Activated CD4-positive, alpha-beta memory T cell treated with anti-CD3 and anti-CD28 coated beads for 36 hours (primary cell): ENCODE measurements at places on chromosomes 3 and 15. TPM values are rescaled to one million over a fixed set of nuclear protein-coding genes. Genes with fewer than 3 reads are reported as not detected.
A peak's percentile ranks its signal among the peaks of the same experiment; 100 is the strongest.

The CCR3 gene
- total RNA-seq = not detected

The IGSF10 gene
- not detected for total RNA-seq

The LRRIQ4 gene
- 0.14 TPM for total RNA-seq

DNA sequence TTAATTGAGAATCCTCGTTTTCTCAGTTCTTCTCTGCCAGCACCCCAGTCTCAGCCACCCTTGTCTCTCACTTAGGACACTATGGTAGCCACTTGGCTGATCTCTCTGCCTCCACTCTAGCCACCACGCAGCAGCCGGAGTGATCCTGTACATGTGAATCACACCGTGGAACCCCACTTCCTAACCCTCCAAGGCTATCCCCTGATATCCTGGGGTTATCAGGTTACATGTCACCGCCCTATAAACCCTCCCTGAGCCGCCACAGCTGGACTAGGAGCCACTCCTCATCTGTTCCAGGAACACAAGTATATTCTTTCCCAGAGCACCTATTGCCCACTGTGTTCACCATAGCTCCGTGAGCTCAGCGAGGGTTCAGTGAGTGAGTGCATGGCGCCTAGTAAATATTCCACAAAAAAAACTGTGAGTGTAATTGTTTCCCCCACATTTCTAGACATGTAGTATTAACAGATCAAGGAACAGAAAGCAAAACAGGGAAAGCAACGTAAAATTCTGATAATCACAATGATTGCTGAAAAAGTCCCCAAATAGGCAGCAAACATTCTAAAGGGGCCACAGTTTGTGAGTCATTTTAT lies 661 bp upstream of the PARP14 start:
- DNase-seq = peak; percentile 32

DNA sequence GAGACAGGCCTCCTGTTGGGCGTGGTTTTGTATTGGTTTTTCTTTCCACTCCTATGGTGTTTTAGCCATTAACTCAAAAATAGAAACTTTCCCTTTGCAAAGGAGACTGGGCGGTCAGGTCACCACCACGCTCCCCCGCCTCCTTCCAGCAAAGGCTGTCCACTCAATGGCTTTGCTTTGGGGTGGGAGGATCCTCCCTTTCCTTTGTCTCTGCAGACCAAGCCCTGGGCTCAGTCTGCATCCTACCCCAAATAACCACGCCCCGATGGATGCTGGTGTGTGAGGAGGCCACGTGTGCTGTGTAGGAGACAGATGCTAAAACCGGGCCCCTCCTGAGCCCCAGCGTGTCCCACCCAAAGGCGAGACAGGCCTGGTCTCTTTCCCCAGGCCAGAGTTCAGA lies 68.5 kb downstream of the GRIP2 start:
- no peak for DNase-seq

DNA sequence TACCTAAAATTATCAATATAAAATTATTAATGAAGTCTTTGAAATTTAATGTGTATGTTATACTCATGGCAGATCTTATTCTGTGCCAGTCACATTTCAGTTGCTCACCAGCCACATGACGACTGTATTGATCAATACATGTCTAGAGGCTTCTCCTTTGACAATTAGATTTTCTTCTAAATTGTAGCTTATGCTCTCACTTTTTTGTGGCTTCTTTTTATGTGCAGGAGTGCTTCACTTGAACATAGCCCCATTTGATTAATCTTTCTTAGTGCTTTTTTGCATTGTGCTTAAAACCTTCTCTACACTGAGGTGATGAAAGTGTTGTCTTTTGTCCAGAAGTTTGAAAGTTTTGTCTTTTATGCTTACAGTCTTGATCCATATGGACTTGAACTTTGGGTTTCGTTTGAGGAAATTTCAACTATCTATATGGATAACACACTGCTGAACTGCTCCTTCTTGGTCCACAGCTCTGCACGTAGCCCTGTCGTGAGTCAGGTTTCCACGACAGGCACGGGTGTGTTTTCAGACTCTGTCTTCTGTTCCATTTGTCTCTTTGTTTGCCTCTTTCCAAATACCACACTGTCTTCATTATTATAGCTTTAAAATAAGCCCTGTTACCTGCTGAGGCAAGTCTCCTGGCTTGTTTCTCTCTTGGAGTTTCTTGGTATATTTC lies 393.9 kb upstream of the CFAP20DC start:
- DNase-seq = peak; percentile 28

DNA sequence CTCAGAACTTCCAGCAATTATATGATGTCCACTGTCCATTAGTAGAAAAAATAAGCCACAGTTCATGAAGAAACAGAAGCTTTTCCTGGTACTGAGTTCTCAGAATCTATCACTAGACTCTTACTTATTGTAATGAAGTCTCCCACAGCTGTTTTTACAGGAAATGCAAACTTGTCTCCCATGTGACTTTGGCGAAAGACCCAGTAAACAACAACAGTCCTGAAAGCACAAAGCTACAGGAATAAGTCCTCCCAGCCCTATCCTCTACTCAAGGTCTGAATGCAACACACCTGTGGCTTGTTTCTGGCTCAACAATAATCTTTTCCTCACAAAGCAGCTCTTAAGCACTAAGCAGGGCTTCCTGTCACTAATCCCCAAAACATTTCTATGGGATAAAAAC lies 55.9 kb downstream of the EOMES start:
- no peak for DNase-seq

DNA sequence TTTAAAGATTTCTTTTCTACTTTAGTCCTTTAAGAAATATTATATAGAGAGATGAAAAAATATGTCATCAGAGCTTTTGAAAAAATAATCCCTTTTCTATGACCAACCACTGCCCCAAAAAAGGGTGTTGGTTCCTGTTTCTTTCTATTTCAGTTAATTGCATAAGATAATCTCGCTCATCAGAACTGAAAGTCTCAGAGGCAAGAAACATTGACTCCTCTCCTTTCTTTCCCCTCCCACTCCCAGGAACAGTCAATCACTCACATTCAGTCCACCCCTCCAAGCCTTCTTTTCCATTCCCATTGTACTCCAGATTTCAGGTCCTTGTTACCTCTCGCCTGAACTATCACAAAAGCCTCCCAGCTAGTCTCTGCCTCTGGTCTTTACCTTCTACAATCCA lies 153.7 kb upstream of the ABI3BP start:
- DNase-seq = no peak

- DNase-seq = no peak
These were observed 420.2 kb downstream of the SI start for GRCh38 chr3:164658125-164658524.

DNA sequence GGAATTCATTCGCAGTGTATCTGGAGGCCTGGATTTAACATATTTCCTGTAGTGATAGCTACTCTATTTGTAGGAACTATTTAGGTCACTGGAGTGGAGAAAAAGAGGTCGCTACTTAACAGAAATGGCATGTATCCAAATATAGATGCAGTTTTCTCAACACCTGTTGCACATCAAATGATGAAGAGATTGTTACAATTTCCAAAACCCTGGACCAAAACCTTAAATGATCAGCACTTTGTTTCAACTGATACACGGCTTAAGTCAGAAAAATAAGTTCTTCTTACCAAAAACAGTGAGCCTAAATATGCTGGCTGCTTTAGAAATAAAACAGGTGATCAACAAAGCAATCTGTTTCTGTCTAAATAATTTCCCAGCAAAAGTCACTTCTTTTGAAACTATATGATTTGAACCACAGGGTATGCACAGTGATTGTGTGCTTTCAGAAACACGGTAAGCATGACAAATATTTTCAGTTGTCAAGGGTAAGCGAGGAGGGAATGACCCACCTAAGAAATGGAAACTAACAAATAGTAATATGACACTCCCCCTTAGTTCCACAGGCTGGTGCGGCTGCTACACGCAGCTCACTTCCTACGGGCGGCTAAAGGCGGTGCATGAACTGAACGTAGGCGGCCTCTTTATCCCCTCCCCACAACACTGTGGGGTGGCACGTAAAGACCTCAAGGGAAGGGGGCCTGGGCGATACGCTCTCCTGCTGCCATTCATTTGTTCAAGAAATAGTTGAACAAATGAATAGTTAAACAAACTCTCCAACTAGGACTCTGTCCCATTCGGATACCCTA lies 1.1 kb downstream of the EHD4 start:
- peak; percentile 91 for DNase-seq

DNA sequence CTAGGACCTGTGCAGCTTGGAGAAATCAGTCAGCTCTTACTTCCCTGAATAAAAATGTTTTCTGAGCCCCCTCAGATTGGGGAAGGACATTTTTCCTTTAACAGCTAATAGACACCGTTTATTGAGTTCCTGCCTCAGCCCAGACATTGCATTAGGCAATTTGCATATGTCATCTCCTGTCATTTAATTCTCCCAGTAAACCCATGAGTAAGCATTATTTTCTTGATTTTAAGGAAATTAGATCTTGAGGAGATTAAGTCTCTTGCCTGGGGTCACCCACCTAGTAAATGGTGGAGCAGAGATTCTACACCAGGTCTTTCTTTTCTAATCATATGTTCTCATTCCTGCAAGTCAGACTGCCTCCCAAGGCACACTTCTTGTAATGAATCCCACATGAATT lies 78.5 kb upstream of the SCN5A start:
- no peak for DNase-seq

GRCh38 chr3:8557298-8557697 lies 55.7 kb downstream of the LMCD1 start:
- DNase-seq = no peak

DNA sequence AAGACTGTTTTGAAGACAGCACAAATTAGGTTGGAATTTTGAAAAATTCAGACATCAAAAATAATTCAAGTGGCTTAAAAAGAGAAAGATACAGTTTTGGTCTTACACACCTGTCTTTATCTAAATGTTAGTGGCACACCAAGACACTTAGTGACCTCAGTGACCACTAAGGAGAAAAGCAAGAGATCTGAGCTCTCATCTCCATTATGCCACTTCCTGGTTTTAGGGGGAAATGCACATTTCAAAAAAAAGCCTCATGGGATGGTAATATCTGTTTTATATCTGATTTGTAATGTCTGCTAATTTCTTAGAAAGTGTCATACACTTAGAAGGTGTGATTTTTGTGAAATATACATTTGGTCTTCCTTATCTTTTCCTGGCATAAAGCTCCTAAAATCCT lies 16.4 kb downstream of the IL12A start:
- no peak for DNase-seq

DNA sequence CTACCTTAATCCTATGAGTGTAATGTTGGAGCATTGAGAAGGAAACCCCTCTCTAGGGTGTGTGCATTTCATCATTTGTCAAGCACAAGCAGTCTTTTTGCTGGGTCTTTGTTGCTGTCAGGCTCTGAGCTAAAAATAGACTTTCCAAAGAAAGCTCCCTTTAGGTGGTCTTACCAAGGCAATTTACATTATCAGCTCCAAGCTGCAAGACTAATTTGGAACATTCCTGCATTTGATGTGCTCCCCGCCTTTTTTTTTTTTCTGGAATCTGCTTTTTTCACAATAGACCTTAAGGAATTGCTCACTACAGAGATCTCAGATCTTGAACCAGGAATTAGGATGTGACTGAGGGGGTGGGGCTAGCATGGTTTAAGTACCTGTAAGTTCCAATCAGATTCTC lies 60.6 kb upstream of the STAC start:
- no peak for DNase-seq

DNA sequence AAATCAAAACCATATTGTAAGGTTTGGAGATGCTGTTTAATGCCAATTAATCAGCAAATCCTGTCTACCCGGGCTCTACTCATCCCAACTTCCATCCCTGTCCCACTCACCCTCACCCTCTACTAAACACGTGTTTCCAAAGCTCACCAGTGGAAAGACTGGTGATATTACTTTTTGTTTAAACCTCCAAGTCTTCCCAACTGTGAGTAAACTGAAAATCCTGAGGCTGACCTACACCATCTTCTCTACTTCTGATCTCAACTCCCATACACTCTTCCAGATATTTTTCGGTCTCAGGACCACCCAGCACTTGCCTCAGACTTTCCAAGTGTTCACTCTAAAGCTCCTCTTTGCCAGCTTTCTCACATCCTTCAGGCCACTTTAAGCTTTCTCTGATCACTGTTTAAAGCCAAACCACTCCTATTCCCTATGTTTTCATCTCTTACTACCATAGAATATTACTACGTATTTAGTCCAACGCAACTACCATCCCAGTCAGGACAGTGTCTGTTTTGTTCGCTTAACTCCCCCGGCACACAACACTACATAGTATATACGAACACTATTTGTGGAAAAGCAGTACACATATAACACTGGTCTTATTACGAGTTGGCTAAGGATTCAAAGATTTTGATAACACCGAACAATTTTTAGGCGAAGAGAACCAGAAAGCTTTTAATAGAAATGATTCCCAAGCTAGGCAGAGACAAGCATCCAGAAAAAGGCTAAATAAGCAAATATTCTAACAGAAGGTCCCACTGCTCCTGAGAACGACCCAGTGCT lies 684 bp downstream of the RPL4 start:
- DNase-seq = no peak

DNA sequence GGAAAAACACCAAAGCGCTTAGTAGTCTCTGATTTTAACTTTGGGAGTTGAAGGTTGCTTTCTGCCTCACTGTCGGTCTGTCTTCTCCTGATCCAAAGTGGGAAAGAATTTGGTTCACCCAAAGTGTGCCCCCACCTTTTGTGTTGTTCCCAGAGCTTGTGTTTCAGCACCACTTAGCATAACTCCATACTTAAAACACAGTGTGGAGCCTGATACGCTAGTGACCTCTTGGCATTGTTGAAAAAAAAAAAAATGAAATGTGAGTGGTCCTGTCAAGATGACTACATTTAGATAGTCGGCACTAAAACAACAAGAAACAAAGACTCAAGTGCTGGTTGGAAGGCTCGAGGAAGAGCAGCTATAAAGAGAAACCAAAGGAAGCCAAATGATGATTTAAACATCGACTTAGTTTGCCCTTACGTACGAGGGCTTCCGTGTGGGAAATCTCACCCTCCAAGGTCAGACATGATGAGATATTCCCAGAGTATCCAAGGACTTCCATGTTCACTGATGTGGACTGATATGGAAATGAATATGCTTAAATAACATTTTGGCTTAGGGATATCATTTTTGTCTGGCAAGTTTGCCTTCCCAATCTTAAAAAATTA lies 178.8 kb downstream of the MEIS2 start:
- DNase-seq = no peak

GRCh38 chr3:52185311-52185710 lies 12.6 kb upstream of the ALAS1 start:
- no peak for DNase-seq

- DNase-seq = peak; percentile 95
These were observed 27.6 kb downstream of the ZNF589 start for GRCh38 chr3:48268381-48268935.
